ENCODE measurements at places on chromosomes 3 and 15. TPM values are rescaled to one million over a fixed set of nuclear protein-coding genes. Genes with fewer than 3 reads are reported as not detected.
A peak's percentile ranks its signal among the peaks of the same experiment; 100 is the strongest.

RFT1 gene
- total RNA-seq: 10.1 TPM

ATXN7 gene
- total RNA-seq: 56.2 TPM

- peak; percentile 15 for DNase-seq
These were observed 44.3 kb upstream of the ATP2B2 start for GRCh38 chr3:10549617-10550230.

DNA sequence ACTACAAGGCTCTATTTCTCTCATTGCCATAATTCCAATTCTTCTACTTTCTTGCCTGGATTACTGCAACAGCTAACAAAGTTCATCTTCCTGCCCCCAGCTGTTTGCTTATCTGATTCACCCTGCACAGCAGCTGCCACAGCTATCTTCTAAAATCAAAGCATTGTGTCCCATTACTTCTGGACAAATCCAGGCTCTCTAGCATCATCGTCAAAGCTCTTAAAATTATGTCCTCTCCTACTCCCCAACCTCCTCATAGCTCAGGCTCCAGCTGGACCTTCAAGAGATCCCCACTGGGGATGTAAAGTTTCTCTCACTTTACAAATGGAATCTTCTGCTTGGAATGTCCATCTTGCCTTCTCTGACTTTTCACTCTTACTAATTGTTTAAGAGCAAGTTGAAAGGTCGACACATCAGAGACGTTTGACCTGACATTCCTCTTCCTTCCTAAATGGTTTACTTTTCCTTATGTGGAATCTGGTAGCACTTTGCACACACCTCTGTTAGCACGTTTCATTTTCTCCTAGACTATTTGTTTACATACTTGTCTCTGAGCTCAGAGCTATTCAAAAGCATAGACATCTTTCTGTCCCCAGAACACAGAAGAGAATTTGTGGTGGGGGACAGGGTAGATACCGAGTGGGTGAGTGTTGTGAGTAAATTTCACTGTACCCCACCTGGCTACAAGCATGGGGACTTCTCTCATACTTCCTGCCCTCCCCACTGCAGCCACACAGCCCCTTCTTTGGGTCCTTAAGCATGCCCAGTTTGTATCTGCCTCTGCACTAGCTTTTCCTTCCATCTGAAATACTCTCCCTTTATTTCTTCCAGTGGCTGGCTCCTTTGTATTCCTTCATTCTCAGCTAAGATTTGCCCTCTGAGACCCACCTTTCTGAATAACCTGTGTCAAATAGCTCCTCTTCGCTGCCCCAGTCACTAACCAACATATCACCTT is 77.9 kb downstream of the SERPINI1 start:
- DNase-seq: no peak

DNA sequence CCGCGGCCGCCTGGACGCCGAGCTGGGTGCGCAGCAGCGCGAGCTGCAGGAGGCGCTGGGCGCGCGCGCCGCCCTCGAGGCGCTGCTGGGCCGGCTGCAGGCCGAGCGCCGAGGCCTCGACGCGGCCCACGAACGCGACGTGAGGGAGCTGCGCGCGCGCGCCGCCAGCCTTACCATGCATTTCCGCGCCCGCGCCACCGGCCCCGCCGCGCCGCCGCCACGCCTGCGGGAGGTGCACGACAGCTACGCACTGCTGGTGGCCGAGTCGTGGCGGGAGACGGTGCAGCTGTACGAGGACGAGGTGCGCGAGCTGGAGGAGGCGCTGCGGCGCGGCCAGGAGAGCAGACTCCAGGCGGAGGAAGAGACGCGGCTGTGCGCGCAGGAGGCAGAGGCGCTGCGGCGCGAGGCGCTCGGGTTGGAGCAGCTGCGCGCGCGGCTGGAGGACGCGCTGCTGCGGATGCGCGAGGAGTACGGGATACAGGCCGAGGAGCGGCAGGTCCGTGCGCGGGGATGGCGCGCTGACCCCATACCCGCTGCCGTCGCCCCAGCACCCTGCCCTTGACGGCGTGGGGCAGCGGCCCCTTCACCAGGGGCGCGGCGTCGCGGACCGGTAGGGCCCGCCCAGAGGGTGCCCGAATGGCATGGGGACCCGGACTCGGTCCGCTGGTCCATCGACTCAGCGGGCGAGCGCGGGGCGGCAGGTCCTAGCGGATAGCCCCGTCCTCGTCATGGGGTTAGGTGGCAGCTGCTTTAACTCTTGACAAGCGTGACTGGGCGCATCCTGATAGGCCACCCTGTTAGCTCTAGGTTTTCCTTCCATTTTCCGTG is 848 bp downstream of the SYNM start:
- no peak for DNase-seq

DNA sequence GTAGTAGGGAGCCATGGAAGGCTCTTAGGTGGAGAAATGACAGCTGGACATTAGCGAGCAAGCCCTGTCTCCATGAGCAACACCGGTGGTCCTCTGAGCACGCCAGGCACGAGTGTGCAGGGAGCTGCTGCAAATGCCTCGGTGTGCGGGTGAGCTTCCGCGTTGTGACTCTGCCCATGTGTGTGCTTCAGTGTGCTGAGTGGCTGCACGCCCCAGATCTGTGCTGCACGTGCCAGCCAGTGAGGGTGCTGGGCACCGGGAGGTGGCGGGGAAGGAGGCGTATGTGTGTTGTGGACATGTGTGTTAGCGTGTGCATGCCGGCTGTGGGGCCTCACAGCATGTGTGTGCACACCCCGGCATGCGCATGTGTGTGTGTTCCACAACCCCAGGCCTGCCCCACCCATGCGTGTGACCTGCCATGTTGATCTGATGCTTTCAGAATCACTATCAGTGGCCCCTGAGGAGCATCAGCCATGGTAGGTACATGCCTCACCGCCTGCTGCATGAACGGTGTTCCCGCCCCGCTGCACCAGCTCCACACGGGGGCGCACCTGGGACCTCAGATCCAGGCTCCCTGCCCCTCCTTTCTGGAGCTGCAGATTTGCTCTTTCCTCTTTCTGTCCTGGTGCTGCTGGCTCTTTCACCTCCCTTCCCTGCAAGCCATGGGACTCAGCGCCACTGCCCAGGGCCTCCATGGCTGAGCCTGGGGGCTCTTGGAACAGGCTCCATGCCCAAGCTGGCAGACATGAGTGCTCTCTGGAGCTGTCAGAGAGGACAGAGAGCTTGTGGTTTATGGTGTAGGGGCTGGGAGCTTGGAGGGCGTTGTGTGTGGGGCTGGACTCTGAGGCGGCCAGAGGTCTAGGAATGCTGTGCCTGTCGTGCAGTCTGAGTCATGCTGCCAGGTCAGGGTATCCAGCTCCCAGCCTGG is 169.4 kb downstream of the TBC1D2B start:
- DNase-seq: no peak

- DNase-seq: no peak
These were observed 191.4 kb upstream of the HES1 start for GRCh38 chr3:193944518-193944884.

GRCh38 chr3:138197524-138197923 is 10.4 kb downstream of the ARMC8 start:
- no peak for DNase-seq

- DNase-seq: no peak
These were observed 26.7 kb downstream of the CLK3 start for GRCh38 chr15:74642348-74642733.

GRCh38 chr3:112121577-112122547 is 11.2 kb downstream of the GCSAM start:
- DNase-seq: no peak

DNA sequence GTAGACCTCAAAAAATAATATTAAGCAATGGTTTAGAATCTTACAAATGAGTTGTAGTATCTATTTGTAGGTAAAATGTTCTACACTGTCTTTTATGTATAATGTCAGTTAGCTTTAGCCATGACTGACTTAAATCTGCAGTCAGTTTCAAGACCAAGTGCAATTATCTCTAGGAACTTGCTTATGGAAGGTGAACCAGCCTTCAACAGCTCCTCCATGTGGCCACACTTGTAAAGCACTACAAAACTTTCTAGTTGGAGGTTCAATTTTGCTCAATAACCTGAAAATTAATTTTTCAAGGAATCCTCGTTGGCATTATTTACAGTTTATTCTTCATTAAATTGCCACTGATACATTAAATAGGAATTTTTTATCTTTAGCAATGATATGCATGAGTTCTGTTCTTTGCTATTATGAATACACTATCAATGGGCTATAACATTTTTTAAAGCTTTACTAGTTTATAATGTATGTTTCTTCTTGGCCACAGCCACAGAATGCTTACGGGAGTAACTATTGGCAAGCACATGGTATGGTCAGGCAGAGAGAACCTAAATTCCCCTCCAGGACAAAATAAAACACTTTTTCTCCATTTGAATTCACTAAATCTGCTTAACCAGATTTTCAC is 315.3 kb upstream of the UBE2E2 start:
- no peak for DNase-seq

DNA sequence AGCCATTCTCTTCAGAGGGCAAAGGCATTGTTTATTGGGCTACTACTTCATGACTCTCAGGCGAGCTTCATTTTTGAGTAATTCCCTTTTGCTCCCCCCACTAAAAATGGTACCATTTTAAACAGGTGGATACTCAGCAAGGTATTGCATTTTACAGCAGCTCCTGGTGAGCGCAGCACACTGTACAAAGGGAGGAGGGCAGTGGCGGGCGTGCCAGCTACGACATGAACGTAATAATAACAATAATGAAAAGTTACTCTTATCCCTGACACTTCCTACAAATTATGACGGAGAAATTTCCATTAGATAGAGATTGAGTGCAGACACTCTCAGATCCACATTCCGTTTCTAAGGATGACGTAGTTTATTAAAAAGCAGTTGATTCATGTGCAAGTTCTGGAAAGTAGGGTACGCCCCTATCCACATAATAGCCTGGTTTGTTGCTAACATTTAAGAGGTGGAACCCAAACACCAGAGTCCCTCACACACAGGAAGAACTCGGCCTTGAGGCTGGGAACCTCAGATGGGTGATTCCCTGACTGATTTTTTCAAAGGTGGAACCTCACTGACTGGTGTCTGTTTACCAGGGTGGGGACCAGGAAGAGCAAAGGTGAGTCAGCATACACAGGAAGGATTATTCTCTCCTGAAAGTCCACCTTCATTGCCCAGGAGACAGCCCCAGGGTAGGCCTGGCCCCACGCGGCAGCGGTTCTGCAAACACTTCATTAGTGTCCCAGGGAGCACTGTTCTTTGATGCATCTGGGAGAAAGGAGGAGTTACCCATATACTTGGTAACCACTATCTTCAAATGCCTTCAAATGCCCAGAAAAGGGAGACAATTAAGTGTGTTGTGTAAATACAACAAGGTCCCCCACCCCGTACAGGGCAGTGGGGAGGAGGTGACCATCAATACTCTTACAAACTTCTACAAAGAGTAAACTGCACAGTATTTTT is 69.9 kb downstream of the LDHAL6B start:
- DNase-seq: no peak

GRCh38 chr3:192038726-192039125 is 577.8 kb downstream of the PYDC2 start:
- no peak for DNase-seq

All from breast epithelium (tissue), 4 donors.